ENCODE measurements at places on chromosomes 1 and 21. TPM values are rescaled to one million over a fixed set of nuclear protein-coding genes. Genes with fewer than 3 reads are reported as not detected.
A peak's percentile ranks its signal among the peaks of the same experiment; 100 is the strongest.

The FLG gene
- not detected for total RNA-seq

The CFHR2 gene
- total RNA-seq: not detected

The AIRE gene
- 0.19 TPM for total RNA-seq

The TNFRSF4 gene
- total RNA-seq: 3.5 TPM

The AMY2B gene
- total RNA-seq: 22.5 TPM

The DDR2 gene
- 6.0 TPM for total RNA-seq

The CFHR3 gene
- not detected for total RNA-seq

The LAMC2 gene
- 1.2 TPM for total RNA-seq

The MIXL1 gene
- not detected for total RNA-seq

- peak overlapping the region; percentile 91 for H3K4me3 ChIP-seq
- DNase-seq: peak; percentile 89
- H3K4me1 ChIP-seq: peaks cover 37% of the 10 kb centered on the region
- H3K27ac ChIP-seq: peak overlapping the region; percentile 92
- H3K36me3 ChIP-seq: no peaks in the 10 kb centered on the region
These were observed 722 bp upstream of the TUT4 start for GRCh38 chr1:52553362-52554266.

DNA sequence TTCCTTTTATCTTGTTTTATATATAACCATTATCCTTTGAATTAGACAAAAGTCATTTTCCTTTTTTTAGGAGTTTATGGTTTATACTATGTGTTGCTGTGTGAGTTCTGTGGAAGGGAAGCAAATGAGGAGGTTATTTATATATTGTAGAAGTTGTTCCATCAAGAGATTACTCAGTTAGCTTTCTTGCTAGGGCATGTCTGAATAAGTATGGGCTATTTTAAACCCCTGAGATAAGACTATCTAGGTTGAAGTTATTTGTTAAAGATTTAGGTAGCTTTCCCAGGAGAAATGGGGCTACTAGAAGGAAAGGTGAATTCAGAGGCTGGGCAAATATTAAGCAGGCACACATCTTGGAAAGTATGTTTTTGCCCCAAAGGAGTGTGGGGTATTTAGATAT is 16.1 kb upstream of the VAMP4 start:
- H3K36me3 ChIP-seq: no peaks in the 10 kb centered on the region
- no peak overlapping the region for H3K27ac ChIP-seq
- no peak overlapping the region for H3K4me3 ChIP-seq
- DNase-seq: no peak

DNA sequence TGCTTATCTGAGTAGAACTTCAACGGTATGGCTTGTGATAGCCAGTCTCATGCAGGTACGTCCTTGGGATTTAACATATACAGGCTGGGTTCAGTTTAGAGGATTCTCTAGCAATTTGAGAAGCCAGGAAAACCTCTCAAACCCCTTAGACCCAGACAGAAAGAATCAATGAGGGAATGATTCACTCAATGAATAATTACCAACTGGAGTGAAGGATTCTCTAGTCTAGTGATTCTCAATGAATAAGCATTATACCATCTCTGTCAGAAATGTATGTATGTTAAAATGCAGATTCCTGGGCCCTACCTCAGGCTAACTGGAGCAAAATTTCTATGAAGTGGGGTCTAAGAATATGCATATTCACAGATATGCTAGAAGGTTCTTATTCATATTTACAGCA is 54.5 kb upstream of the APP start:
- no peaks in the 10 kb centered on the region for H3K4me1 ChIP-seq
- no peaks in the 10 kb centered on the region for H3K27me3 ChIP-seq
- no peak overlapping the region for H3K4me3 ChIP-seq
- H3K27ac ChIP-seq: no peak overlapping the region
- DNase-seq: no peak

DNA sequence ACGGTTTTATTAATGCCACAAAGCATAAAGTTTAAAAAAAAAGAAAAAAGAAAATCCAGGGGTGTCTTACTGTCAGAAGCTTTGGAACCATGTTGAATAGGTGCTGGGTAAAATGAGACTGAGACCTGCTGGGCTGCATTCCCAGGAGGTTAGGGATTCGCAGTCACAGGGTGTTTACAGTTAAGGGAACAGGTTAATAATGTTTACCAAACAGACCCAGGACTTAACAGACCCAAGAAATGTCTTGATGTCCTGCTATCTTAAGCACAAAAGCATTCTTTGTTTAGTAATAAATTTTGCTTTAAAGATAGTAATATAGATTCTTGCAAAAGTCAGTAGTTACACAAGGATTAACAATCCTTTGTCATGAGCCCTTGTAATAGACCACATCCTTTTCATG is 54.7 kb downstream of the OLFML3 start:
- H3K27me3 ChIP-seq: no peaks in the 10 kb centered on the region
- peaks cover 16% of the 10 kb centered on the region for H3K4me1 ChIP-seq
- H3K27ac ChIP-seq: no peak overlapping the region

DNA sequence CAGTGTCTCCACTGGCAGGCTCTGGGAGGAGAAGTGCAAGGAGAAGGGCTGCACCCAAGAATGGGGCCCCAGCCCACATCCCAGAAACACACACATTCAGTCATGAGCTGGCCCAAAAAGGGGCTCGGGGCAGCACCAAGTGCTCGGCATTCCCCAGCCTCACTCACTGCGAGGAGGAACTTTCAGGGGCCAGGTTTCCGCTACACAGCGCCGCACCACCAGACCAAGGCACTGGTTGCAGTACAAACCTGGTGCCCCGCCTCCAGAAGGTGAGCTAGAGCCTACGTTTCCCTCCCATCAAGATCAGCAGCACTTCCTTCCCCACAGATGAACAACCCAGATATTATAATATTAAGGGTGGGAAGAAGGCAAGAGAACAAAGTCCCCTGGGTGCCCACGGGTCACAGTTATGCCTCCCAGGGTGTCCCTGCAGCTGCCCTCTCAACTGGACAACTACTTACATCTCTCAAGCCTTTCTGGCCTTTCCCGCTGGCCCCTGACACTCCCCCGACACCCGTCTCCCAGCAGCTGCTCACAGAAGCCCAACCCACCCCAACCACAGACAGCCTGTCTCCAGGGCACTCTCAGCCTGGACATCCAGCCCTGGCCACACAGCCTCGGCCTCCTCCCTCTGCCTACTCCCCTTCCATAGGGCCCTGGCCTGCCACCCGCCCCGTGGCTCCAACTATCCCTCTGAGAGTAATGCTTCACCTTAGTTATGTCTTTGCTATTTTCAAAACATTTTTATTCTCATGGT is 3.8 kb downstream of the PBXIP1 start:
- H3K4me1 ChIP-seq: peaks cover 42% of the 10 kb centered on the region
- H3K27ac ChIP-seq: peak overlapping the region; percentile 88
- no peak for DNase-seq
- peak overlapping the region; percentile 71 for H3K4me3 ChIP-seq

- H3K36me3 ChIP-seq: no peaks in the 10 kb centered on the region
- H3K27me3 ChIP-seq: no peaks in the 10 kb centered on the region
- peaks cover 82% of the 10 kb centered on the region for H3K4me1 ChIP-seq
- no peak for DNase-seq
- H3K27ac ChIP-seq: peak overlapping the region; percentile 36
These were observed 116.8 kb downstream of the CASZ1 start for GRCh38 chr1:10679496-10680220.

DNA sequence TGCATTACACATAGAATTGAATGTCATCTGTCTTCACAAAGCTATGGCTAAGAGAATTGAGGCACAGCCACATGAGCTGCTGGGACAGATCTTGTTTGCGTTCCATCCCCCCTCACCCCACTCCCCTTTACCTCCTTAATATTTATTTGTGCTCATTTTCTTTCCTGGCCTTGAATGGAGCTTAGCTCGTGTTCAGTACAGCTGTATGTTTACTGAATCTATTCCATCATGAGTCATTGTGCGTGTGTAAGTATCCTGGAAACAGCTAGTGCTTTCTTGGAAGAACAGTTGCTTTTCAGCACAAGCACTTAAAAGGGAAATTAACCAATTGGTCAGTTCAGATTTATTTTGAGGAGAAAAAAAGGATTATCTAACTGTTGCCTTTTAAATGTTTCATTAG is 14.7 kb downstream of the PROX1 start:
- no peak overlapping the region for H3K4me3 ChIP-seq
- no peaks in the 10 kb centered on the region for H3K36me3 ChIP-seq

GRCh38 chr1:32801096-32801715 is 16.0 kb downstream of the YARS1 start:
- peaks cover 78% of the 10 kb centered on the region for H3K36me3 ChIP-seq
- H3K27ac ChIP-seq: no peak overlapping the region
- no peak for DNase-seq
- no peaks in the 10 kb centered on the region for H3K27me3 ChIP-seq
- no peaks in the 10 kb centered on the region for H3K4me1 ChIP-seq
- H3K4me3 ChIP-seq: no peak overlapping the region

DNA sequence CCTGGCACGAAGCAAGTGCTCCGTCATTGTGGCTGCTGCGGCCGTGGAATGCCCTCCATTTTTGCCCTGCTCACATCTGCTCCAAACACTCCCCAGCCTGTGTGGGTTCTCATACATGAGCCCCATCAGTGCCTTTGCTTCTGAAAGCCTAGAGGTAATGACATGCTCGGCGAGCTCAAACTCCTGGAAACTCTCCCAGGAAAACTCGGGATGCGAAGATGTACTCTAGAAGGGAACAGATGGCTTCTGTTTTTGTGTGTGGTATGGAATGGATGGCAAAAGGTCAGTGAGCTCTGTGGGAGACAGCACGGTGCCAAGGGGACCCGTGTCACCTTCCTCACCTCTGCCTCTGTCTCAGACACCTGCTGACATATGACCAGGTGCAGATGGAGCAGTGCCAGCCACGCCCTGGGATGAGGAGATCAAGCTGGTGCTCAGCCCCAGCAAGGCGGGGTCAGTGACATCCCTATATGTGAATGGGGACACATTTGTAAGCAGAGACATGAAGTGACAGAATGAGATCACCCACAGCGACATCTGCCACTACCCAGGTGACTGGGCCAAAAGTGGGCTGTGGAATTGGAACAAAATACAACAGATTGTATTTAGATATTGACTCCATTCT is 84.1 kb upstream of the COX20 start:
- DNase-seq: no peak
- no peaks in the 10 kb centered on the region for H3K4me1 ChIP-seq
- no peaks in the 10 kb centered on the region for H3K27me3 ChIP-seq
- no peak overlapping the region for H3K4me3 ChIP-seq

DNA sequence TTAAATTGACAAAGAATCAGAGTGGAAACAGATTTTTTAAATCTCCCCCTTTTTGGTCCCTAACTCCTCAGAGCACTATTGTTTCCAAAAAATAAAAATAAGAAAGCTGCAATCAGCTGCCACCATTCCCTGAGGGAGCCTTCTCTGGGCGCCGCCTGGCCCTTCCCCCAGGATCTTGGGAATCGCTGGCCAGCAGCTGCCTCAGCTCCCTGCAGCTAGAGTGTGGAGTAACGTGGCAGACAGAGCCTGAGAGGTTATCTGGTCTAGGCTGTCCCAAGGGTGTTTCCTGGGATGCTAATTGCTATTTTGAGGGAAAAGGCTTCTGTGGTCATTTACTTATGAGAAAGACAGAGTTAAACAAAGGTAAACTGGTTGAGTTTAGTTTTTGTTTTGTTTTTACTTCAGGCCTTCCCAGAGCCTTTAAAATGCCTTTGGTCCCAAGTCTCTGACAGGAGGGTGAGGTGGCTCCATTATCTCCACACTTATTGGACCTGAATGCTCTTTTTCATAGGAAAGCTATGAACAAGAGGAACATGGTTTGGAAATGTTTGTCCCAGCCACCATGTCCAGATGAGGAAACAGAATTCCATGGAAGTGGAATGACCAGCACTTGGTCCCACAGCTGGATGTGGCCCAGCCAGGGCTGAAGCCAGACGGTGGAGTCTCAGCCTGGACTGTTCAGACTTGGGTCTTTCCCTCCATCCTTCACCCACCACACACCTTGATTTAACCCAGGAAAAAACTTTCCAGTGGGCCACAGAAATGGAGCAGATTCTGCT is 14.1 kb upstream of the KIAA1614 start:
- H3K36me3 ChIP-seq: no peaks in the 10 kb centered on the region
- H3K27ac ChIP-seq: no peak overlapping the region
- no peaks in the 10 kb centered on the region for H3K4me1 ChIP-seq
- no peak overlapping the region for H3K4me3 ChIP-seq
- no peak for DNase-seq
- no peaks in the 10 kb centered on the region for H3K27me3 ChIP-seq

- no peaks in the 10 kb centered on the region for H3K27me3 ChIP-seq
- H3K36me3 ChIP-seq: no peaks in the 10 kb centered on the region
- no peak overlapping the region for H3K4me3 ChIP-seq
- DNase-seq: no peak
- no peak overlapping the region for H3K27ac ChIP-seq
These were observed 109.8 kb downstream of the TOMM20 start for GRCh38 chr1:235018720-235019444.

DNA sequence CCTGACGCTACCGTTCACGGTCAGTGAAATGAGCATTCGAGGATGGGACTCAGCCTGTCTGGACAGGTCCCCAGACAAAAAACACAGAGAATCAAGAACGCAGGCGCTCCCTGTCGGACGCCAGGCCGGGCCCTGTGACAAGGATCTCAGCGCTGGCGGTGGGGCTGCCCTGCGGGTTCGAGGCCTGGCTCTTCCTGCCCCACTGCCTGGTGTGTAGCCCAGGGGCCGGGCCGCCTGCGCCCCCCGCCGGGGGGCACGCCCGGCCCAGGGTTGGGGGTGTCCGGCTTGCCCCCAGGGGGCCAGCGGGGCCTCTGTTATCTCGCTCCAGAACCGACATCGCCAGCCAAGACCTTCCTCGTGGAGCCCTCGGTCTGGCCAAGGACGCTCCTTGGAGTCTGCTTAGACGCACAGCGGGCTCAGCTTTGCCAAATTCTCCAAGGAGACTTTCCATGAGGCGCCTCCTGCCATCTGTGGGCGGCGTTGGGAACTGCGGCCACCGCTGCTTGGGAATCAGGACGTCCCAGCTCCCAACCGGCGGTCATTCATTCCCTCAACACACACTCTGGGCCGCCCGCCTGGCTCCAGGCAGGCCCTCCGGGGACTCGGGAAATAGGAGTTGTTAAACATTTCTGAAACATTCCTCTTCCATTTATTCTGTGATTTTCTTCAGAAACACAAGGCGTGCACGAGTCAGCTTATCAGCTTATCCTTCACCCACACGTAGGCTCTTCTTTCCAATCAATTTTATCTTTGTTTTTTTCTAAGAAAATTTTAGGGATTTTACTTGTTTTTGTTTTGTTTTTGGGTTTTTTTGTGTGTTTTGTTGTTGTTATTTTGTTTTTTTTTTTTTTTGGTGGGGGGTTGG is 11.3 kb upstream of the RIPK4 start:
- DNase-seq: peak; percentile 86
- H3K4me3 ChIP-seq: no peak overlapping the region
- peaks cover 4% of the 10 kb centered on the region for H3K27me3 ChIP-seq
- no peak overlapping the region for H3K27ac ChIP-seq
- no peaks in the 10 kb centered on the region for H3K36me3 ChIP-seq

DNA sequence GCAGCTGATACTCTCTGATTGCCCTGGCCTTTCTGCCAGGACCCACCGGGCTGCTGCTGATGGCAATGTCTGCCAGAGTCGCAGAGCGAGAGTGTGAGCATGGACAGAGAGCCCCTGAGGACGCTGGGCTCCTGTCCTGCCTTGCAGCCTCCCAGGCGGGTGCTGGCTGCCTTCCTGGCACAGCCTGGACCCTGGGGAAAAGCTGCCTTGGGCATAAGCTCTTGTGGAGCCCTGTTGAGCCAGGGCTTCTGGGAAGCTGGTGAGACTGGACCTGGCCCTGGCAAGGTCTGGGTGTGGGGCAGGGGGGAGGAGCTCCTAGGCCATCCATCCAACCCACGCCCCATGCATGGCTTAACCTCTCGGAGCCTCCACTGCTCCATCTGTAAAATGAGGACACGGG is 105.8 kb upstream of the WNT4 start:
- H3K4me1 ChIP-seq: peaks cover 26% of the 10 kb centered on the region
- DNase-seq: no peak
- H3K27me3 ChIP-seq: no peaks in the 10 kb centered on the region

Data from psoas muscle (tissue), 8 donors.